GM12892 (cell line): ENCODE measurements at places on chromosomes 11 and 22.

DNA sequence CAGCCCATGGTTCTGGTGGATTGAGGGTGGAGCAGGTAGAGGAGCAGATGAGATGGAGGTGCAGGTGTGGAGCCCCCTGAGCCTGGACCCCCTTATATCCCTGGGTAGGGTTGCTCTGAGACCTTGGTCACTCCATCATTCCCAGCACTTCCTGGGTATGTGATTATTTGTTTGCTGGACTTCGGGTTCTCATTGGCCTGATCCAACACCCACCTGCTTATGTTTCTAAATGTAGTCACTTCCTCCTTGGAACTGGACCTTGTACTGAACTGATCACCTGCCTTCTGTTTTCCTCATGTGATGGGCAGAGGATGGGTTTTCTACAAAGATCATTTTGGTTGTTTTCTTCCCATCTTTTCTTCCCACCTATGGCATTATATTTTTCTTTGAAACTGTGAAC lies at the start of gene KRTAP5-4:
Gene KRTAP5-4 (minus strand): TSS at position 53 of the 400 bp plus-strand sequence. CDS start 45 bp downstream, at position 8.
- DNase-seq = no peak

DNA sequence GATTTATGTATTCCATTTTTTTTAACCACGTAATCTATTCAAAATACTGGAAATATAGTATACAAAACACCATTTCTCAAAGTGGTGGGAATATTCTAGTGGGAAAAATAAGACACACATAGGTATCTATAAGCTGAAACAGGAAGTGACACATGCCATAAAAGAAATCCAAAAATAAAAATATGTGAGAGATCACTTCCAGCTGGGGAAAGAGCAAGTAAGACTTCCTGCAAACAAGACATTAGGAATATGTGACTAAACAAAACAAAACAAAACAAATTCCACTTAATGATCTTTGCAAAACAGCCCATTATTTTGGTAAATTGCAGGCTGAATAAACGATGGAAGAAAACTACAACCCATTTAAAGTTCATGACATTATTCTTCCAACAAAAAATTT lies 107.3 kb upstream of the CEP126 start:
- no peak for DNase-seq

DNA sequence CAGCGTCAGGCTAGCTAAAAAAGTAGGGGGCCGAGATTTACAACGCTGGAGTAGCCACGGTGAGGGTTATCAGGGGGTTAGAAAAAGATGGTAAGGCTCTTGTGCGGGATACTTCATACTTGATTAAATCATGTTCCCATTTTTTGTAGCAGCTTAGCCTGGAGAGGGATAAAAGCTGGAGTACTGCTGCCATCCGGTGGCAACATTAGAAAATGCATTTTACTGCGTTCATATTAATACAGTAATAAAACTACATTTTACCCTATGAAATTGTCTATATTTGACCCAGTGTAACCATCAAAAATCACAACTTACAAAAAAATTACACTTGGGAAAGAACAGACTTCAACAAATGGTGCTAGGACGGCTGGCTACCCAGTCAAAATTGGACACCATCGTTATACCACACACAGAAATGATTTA lies 17.3 kb downstream of the RPUSD4 start:
- no peak for DNase-seq

DNA sequence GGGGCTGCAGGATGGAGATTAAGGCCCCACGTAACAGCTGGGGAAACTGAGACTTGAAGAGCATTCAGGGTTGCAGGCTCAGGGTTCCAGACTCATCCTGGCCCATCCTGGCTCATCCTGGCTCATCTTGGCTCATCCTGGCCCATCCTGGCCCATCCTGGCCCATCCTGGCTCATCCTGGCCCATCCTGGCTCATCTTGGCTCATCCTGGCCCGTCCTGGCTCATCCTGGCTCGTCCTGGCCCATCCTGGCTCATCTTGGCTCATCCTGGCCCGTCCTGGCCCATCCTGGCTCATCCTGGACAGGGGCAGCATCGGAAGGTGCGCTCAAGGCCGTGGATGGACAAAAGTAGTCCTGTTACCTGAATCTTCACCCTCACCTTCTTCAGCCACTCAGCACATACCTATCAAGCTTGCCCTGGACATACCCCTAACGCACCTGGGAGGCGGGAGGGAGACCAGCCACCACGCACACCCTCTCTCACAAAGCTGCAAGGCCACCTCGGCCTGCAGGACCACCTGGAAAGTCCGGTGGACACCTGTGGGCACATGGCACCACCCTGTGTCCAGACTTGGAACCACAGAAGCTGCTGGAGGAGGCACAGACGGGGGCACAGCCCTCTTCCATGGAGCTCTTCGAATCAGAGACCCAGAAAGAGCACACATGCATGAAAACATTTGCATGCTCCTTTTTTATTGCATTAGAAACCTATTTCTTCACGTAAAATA lies 20.3 kb upstream of the NLRP6 start:
- DNase-seq = no peak

- no peak for DNase-seq
Observed at GRCh38 chr11:34890812-34891211, 25.4 kb downstream of the APIP start.

- DNase-seq = no peak
Observed at GRCh38 chr22:44348971-44349560, 36.3 kb upstream of the SHISAL1 start.

- no peak for DNase-seq
Observed at GRCh38 chr11:128506999-128507611, 80.3 kb downstream of the ETS1 start.

- no peak for DNase-seq
Observed at GRCh38 chr11:27996066-27996465, 111.9 kb downstream of the KIF18A start.

GRCh38 chr11:64613648-64614047 lies 22.6 kb downstream of the SLC22A12 start:
- no peak for DNase-seq

- DNase-seq = no peak
Observed at GRCh38 chr11:34395916-34396550, 38.2 kb upstream of the ABTB2 start.

DNA sequence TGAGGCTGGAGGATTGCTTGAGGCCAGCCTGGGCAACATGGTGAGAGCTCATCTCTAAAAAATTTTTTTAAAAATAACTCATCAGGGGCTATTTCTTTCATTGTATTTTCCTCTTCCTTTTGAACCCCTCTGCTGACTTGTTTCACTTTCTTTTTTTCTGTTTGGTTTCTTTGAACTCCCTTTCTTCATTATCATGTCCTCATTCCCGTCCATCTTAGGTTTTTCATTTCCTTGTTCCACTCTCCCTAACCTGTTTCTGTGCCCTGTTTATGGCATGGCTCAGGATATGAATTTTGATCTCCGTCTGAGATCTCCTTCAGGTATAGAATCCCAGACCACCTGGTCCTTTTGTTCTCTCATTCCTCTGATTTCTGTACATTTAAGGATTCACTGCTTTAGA lies 12.5 kb downstream of the MARK2 start:
- no peak for DNase-seq

DNA sequence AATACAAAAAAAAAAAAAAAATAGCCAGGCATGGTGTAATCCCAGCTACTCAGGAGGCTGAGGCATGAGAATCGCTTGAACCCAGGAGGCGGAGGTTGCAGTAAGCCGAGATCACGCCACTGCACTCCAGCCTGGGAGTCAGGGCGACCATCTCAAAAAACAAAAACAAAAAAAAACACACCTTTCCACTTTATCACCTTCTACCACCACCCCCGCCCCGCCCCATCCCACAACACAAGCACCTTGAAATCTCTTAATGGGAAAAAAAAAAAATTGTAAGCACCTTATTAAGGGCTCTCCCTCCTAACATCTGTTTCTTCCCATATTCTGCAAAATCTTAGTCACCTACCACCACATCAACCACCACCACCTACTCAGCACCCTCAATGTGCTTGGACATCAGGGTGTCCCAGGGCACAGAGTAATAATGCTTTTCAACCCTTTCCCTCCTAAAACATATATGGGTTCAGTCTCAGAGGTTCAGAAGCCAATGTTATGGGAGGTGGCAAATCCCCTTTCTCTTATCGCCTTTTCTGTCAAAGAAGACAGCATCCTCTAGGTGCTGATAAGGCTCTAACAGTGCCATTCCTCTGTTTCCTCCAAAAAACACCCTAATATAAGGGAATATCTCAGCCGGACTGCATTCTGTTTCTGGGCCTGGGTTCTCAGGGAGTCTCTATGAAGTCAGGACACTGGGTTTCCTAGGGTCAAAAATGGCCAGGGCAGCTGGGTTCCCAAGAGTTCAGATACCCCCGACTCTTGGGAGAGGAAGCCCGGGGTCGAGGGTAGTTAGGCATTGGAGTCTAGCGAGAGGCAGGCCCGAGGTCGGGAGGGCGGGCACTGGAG lies 718 bp downstream of the INTS5 start:
- DNase-seq = no peak

GRCh38 chr11:14538271-14538925 lies 18.2 kb upstream of the PSMA1 start:
- DNase-seq = no peak
